Activated CD4-positive, alpha-beta T cell treated with anti-CD3 and anti-CD28 coated beads for 1 hour (primary cell): ENCODE measurements at places on chromosomes 12 and 14.

- no peak for DNase-seq
Measured at GRCh38 chr12:104942075-104942474, 16.0 kb downstream of the SLC41A2 start.

DNA sequence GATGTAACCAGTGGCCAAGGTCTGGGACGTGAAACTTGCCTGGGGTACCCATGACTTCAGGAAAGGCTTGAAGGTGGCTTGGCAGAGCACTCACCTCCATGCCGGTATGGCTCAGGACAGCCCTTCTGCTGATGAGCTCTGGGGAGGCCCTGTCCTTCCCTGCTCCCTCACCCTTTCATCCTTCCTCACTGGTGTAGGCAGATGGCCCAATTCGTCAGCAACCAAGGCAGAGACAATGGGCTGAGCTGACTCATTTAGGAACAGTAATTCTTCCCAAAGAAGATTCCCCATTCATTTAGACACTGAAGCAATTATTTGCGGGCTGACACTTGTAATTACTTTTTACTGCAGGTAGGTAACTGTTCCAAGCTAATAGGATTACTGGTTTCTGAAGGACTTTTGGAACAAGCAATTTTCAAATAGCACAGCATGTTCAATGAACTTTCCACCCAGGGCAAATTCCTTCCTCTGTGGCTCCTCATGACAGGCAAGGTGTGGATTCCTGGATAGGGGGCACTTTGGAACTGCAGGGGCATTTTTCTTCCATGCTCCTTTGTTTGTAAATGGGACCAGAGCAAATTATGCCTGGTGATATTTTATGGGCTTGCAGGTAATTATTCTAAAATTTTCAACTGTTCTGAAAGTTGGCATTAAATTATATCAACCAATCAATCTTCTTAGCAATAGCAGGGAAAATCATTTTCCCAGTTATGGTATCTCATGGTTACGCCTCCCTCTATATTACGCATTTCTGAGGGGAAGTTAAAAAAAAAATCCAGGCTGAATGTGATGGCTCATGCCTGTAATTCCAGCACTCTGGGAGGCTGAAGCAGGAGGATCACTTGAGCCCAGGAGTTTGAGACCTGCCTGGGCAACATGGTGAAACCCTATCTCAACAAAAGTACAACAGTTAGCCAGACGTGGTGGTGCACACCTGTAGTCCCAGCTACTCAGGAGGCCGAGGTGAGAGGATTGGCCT, 24.1 kb upstream of the NRDE2 start:
- DNase-seq: no peak

GRCh38 chr14:29442696-29443095, 485.0 kb downstream of the PRKD1 start:
- DNase-seq: no peak

GRCh38 chr14:95901054-95901453, 24.4 kb downstream of the TUNAR start:
- DNase-seq: no peak

DNA sequence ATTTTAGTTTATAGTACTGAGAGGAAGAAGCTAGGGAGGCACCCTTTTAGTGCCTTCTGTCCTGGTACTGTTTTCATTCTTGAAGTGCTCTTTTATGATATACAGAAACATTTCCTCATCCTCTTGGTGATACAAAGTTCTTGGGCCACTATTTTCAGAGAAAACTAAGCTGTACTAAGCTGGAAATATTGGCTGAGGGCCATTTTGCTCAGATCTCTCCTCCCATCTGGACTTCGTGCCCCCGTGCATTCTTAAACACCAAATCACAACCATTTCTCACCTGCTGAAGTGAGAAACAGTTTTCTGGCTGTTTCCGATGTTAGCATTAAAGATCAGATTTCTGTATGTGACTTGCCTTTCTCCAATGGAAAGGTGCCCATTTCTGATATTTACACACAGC, 158.9 kb downstream of the FBXL14 start:
- no peak for DNase-seq

- no peak for DNase-seq
Measured at GRCh38 chr12:108340037-108340436, 926 bp upstream of the CMKLR1 start.
